ENCODE measurements at places on chromosomes 5 and 9.

DNA sequence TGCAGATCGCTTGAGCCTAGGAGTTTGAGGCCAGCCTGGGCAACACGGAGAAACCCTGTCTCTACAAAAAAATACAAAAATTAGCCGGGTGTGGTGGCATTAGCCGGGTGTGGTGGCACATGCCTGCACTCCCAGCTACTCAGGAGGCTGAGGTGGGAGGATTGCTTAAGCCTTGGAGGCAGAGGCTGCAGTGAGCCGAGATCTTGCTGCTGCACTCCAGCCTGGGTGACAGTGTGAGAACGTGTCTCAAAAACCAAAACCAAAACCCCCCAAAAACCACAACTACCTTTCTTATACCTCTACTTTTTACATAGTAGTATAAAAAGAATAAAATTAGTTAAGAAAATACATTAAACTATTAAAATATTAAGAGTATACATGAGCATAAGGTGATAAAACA lies 121.2 kb downstream of the RAPGEF6 start:
- DNase-seq: no peak

- no peak for DNase-seq
Measured at GRCh38 chr9:22030101-22030598, 21.0 kb upstream of the CDKN2B start.

DNA sequence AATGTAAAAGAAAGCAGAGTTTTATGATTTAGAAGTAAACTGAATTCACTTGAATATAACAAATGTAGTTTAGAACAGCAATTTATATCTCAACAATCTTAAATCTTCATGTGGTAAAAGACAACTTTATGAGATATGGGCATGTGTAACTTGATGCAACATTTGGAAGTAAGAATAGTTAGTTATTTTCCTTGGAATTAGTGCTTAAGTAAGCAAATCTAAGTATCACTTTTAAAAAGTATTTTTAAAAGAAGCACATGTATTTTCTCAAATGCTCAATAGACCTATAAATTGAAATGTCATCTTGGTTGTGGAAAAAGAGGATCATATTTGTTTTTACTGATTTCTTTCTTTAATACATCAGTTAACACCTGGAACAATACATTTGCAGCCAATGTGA lies 340.3 kb upstream of the CDH6 start:
- DNase-seq: no peak

DNA sequence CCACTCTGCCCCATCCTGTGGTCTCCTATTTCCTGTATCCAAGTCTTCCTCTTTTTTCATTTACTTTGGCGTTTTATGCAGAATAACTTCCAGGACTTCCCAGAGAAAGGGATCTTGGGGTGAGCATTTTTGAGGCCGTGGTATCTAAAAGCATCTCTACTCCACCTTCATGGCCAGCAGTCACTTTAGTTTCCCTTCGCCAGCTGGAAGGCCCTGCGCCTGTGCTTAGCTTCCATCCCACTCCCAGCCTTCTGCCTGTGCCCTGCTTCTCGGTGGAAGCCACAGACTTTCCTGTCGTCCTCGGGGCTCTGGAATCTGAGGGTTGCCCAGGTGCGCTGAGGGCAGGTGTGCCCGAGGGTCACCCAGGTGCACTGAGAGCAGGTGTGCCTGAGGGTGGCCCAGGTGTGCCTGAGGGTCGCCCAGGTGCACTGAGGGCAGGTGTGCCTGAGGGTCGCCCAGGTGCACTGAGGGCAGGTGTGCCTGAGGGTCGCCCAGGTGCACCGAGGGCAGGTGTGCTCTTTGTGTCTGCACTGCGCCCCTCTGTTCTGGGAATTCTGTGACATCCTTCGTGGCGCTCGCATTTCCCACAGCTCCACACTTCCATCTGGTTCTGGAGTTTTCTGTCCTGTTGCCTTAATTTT lies 32.4 kb upstream of the LRRC14B start:
- DNase-seq: no peak

DNA sequence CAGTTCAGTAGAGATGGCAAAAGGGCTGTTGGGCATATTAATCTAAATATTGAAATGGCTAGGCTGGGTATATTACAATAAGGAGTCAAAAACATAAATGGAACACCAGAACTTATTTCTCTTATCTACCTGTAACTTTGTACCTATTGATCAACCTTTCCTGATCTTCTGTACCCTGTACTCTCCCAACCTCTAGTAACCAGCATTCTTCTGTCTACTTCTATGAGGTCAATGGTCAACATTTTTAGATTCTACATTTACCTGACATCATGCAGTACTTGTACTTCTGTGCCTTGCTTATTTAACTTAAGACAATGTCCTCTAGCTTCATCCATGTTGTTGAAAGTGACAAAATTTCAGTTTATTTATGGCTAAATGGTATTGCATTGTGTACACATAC lies 467.3 kb downstream of the TAF11L14 start:
- no peak for DNase-seq

- DNase-seq: no peak
Measured at GRCh38 chr5:43804041-43804440, 201.1 kb downstream of the NNT start.
